ENCODE measurements at places on chromosomes 12 and 14.

DNA sequence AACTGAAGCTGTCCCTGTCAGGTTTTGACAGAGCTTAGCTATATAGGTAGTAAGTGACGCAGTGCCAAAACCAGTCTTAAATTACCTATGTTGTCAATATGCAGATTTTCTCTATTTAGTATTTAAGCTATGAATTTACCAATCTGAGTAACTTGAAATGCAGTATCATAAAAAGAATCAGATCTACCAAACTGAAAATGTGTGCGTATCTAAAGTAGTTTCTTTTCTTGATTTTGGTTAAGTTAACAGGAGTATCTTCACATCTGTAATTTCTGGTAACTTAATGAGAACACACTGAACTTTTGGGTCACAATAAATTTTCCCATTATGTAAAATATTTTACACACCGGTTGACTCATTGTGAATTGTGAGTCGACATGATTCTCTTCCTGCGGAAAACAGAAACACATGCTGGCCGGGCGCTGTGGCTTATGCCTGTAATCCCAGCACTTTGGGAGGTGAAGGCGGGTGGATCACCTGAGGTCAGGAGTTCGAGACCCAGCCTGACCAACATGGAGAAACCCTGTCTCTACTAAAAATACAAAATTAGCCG lies 45.1 kb downstream of the TRAF3 start:
- no peak for DNase-seq

- no peak for DNase-seq
Observed at GRCh38 chr12:103829092-103829491, 11.9 kb downstream of the NT5DC3 start.

DNA sequence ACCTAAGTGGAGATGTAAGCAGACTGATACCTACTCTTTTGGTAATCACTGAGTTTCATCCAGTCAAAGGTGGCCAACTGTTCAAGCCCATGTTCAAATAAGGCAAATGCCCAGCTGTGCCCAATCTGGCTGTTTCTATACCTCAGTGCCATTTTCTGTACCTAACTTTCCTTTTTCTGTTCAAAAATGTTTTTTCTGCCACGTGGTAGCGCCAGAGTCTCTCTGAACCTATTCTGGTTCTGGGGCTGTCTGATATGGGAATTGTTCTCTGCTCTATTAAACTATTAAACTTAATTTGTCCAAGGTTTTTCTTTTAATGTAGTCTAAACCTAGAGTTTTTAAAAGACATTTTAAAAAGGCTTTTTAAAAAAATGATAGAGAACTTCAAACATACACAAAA lies 391.2 kb downstream of the NOVA1 start:
- peak; percentile 40 for DNase-seq

DNA sequence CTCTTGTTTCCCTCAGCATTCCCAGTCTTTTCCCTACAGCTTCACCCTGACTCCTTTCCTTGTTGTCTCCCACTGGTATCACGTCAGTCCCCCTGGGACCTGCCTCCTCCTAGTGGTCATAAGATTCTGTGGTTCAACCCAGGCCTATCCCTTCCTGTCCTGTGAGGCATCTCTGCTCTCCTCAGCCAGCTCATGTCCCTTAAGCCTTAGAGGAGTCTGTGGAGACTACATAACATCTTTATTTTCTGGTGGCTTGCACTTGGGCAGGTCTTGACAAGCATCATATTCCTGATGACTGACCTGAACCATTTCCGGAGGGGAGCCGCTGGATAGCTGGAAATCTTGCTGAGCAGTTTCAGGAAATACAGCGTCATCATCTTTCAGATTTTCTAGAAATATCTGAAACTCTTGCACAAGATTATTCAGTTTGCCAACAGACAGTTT lies 688 bp downstream of the C12orf71 start:
- DNase-seq, result no peak

GRCh38 chr12:28191051-28192048 lies 1.1 kb downstream of the CCDC91 start:
- DNase-seq, result no peak

DNA sequence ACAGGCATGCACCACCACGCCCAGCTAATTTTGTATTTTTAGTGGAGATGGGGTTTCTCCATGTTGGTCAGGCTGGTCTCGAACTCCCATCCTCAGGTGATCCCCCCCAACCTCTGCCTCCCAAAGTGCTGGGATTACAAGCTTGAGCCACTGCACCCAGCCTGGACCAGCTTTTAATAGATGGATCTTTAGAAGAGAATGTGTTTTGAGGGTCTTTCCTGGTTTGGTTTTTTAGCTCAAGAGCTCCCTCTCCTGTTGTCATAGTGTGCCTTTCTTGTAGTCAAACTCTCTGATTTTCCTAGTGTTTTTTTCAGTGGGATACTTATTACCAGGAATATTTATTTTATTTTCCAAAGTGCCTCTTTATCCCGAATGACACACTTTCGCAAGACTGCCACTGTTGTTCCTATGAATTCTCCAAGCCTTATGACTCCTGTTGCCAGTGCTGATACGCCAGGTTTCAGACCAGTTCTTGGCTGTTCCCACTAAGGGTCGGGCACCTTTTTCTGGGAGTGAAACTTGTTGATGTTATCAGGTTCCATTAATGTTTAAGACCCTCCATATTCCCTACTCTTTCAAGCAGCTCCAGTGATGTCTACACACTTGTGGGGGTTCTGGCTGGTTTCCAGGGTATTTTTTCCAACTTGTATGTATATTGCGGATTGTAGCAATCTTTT lies 31.5 kb upstream of the LIMA1 start:
- DNase-seq, result peak; percentile 34

- DNase-seq, result no peak
Observed at GRCh38 chr12:3000548-3001275, 41.5 kb downstream of the TEAD4 start.

DNA sequence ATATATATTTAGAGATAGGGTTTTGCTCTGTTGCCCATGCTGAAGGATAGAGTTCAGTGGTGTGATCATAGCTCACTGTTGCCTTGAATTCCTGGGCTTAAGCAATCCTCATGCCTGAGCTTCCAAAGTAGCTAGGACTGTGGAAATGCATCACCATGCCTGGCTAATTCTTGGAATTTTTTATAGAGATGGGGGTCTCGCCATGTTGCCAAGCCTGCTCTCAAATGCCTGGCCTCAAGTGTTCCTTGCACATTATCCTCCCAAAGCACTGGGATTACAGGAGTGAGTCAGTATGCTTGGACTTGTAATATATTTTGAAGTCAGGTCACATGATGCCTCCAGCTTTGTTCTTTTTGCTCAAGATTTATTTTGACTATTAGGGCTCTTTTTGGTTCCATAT lies 178.0 kb downstream of the RPAP3 start:
- no peak for DNase-seq

- no peak for DNase-seq
Observed at GRCh38 chr12:55899082-55899481, 28.6 kb downstream of the PYM1 start.

DNA sequence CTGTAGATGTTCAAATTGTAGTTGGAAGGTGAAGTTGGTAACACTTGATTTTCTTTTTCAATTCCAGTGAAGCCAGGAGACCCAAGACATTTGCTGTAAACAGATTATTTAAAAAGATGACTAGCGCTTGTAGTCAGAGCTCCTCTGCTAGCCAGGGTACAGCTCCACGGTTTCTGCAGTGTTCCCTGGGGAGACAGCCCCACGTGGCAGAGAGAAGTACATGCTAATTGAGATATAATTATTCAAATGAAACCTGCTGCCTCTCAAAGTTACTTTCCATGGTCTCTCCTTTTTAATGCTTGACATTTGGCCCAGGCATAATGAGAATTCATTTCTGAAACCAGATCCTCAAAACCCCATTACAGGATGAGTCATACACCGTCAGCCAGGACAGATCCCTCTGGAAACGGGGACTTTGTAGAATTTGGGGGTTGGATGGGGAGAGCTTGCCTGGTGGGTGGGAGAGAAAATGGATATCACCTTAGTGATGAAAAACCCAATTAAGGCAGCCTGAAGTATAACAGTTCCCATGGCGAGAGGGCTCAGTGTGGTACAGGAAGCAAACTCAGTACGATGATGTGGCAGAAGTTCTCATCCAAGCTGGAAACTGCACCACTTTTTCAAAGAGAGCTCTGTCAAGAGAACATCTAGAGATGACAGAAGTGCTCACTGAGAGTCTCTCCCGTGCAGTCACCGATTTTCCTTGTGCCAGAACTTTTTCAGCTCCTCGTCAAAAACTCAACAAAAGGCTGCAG lies 637.7 kb upstream of the TMEM132C start:
- DNase-seq, result peak; percentile 43

- no peak for DNase-seq
Observed at GRCh38 chr12:53219292-53219955, 12.4 kb upstream of the ITGB7 start.

DNA sequence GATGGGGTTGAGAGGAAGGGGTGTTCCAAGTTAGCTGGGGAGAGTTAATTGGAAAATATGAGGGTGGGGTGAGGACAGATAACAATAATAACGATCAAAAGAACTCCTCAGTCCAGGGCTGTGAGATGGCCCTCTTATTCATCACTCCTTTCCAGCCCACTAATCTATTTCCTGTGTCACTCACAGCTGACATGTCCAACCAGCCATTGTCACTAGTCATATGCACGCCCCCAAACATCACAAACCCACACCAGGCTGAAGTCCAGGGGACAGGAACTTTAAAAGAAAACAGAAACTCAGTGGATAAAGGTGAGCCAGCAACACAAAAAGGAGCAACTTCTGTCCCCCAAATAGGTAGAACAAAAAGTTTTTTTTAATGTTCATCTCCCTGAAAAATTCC lies 911 bp downstream of the CALCOCO1 start:
- DNase-seq, result no peak

DNA sequence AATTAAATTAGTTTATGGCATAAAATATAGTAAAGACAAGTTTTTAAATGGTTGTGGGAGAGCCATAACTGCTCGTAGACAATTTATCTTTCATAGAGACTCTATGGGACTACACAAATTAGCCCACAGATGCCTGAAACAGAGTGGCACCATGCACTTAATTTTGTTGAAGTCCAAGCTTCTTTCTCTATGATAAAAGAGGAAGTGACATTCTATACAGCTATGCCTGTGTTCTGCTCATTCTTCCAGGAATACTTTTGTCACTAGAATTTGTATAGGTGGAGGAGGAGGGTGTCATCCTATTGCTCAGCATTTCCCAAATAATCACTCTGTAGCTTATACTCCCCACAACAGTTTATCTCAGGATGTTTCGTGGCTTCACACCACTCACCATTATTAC lies 43.7 kb upstream of the KICS2 start:
- DNase-seq, result no peak

DNA sequence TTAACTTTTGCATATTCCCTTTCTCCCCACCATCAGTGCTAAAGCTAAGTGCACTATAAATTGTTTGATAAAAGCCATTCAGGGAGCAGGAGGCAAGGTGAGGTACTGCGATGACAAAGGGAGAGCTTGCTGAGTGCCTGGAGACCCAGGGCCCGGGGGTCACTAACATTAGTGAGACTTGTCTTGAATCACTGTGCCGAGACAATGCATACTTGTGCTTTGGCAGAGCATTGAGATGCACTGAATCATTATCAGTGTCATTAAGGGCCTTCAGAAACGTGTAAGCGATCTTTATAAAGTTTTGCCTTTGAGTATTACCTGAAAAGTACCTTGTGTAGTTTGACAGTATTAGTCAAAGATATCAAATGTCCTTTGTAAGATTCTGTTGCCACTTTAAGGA lies 447.5 kb downstream of the PCNX1 start:
- no peak for DNase-seq

DNA sequence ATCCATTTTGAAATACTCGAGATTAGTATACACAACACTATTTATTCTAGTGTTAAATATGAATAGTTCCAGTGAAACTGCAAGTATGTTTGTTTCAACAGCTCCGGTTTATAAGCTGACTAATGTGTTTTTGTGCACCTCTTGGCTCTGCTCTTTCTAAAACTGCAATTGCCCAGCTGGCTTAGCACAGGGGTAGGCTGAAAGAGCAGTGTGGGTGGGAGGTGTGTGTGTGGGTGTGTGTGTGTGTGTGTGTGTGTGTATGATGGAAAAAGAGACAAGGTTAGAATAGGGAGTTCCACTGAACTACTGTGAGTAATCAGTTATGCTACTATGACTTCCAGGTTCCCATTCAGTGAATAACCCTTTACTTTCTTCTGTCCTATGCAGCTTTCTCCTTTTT lies 37.8 kb upstream of the DDHD1 start:
- no peak for DNase-seq

GRCh38 chr14:75806352-75806832 lies 145.3 kb downstream of the TTLL5 start:
- DNase-seq, result no peak
